NCI-H69 (cell line): ENCODE measurements at places on chromosomes 4 and X.

GRCh38 chrX:49308604-49309269 is 5.3 kb downstream of the GAGE10 start:
- DNase-seq = no peak

- DNase-seq = peak; percentile 24
These were observed 333 bp downstream of the BOD1L1 start for GRCh38 chr4:13627178-13627605.

GRCh38 chrX:146863566-146863965 is 49.0 kb upstream of the CXorf51A start:
- no peak for DNase-seq

- DNase-seq = peak; percentile 49
These were observed 483.6 kb downstream of the SH2D1A start for GRCh38 chrX:124829930-124830329.

DNA sequence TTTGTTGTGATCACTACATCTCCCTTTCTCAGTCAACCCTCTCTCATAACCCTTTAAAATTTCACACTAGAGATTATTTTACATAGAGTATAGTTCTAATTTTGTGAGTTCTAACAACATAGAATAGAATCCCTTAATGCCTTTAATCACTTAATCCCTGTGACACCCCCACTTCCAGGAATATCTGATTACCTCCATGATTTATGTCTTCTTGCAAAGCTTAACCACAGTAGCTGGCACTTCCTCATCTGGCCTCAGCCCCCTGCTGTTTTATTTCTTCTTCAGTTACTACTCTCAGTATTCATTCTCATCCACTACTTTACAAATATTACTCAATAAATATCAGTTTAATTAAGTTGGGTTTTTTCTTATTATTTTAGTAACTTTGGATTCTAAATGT is 340.9 kb downstream of the CENPC start:
- DNase-seq = peak; percentile 81

DNA sequence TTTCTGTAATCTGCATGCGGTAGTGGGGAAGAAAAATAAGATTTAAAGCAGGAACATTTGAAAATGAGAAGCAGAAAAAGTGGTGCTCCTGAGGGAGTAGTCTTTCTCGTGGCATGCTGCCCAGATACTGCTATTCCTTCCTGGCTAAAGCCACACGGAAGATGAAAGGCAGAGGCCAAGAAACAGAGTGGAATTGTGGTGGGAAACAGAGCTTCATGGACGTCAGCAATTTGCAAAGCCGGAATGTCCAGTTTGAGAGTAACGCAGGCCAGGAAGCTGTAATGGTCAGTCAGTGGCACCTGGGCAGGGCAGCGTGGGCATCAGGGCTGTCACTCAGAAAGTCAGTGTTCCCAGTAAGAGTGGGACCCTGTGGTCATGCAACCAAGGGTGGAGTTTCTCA is 63.7 kb upstream of the FMR1 start:
- DNase-seq = no peak

DNA sequence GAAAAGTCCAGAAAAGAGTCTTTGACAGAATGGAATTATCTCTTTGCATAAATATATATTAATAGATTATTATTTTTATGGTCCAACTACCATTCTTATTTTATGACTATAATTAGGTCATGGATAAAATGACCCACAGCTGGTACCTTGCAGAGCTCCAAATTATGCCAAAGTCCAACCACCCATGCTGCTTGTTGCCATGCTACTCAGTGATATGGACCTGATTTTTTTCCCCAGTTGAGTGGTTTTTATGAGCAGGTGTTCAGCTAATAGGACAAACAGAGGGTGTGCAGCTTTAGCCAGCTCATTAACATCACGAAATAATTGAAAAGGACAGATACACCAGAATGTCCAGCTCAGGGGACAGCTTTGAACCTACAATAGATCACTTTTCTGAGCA is 9.7 kb downstream of the HOPX start:
- DNase-seq = no peak

DNA sequence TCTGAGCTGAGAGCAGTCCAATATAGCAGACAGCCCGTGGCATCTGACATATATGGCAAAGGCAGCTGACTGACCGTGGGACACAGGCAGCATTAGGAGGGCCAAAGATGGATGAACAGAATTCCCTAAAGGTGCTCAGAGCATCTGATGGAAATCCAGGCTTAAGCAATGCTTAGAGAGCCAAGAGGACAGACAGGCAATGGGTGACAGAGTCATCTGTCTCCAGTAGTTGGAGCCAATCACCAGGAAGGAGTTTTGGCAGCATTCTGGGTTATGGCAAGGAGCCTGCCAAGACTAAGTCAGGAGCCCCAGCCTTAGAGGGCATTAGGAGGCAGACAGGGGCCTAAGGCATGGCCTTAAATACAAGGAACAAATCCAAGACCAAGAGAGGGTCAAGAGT is 153.3 kb upstream of the USP9X start:
- DNase-seq = no peak

DNA sequence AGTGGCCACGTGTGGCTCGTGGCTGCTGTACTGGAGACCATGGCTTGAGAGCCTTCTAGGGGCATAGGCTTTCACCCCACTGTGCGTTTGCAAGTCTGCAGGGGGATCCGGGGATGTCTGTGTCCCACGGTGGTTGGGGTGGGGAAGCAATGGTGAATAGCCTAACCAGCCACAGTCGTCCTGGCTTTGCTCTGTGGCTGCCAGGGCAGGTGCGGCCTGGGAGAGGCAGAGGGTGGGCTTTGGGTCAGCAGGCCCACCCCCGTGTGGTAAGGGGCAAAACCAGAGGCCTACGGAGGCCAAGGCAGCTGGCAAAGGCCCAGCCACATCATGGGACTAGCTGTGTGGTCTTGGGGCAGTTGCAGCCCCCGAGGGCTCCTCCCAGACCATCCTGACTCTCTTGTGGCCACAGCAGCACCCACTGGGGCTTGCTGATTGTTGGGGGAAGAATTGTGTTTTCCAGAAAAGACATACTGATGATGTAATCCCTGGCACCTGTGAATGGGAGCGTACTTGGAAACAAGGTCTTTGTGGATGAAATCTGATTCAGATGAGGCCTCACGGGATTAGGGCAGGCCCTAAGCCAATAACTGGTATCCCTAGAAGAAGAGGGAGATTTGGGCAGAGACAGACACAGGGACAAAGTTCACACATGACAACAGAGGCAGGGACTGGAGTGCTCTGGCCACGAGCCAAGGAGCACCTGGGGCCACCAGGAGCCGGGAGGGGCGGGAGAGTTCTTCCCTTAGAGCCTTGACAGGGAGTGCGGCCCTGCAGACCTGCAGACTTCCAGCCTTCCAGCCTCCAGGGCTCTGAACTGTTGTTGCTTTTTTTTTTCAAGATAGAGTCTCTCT is 2.9 kb downstream of the CPZ start:
- DNase-seq = peak; percentile 88

- peak; percentile 68 for DNase-seq
These were observed 1.1 kb downstream of the PLXNA3 start for GRCh38 chrX:154458954-154459778.

DNA sequence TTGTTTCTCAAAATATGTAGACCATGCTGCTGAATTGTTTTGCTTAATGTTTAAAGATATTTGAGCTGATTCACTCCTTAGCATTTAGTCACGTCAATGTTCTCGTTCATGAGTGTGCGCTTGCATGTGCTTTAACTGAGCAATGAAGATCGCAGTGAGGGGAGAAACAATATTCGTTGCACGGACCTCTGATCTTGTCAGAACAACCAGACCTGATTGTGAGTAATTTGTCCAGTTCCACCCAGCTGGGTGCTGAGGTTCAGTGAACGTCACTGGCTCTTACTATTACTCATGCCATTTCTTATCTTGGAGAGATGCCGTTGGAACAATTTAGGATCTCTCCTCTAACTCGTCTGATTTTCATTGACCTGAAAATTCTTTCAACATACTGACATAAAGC is 15.0 kb upstream of the PRKX start:
- no peak for DNase-seq

- DNase-seq = no peak
These were observed 354.1 kb downstream of the CHIC1 start for GRCh38 chrX:73916931-73917667.

GRCh38 chr4:173230062-173230461 is 61.5 kb downstream of the GALNT7 start:
- DNase-seq = no peak

GRCh38 chr4:101349801-101350064 is 2.4 kb upstream of the PPP3CA start:
- peak; percentile 34 for DNase-seq

DNA sequence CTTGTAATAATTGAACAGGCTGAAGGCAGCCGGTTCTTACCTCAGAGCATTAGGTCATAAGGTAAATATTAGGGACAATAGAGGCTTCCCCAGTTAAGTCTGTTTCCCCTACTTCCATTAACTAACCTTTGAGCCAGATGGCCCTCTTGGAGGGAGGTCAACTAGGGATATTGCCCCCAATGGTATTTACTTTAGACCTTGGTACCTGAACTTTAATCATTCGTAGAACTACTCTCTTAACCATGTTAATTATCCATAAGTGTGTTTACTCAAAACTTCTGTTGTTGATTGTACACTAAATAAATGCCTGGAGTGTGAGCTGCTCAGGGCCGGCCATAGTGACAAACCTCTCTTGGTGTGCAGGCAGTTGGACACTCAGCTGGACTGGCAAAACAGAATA is 1843.5 kb upstream of the AGA start:
- DNase-seq = peak; percentile 66

GRCh38 chr4:136103616-136104015 is 1428.7 kb downstream of the PCDH18 start:
- DNase-seq = no peak

DNA sequence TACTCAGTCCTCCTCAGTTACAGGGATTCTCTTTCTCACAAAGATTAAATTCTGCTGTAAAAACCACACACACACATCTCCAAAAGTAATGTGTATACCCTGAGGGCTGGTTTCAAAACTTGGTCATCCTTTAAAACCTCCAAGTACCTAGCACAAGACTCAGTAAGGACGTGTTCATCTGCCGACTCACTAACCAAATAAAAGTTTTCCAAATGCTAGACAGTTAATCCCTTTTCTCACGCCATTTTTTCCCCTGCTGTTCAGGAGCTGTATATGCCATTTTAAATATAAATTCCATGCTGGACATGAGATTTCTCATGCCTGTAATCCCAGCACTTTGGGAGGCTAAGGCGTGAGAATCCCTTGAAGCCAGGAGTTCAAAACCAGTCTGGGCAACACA is 3.9 kb upstream of the SAT1 start:
- DNase-seq = no peak

DNA sequence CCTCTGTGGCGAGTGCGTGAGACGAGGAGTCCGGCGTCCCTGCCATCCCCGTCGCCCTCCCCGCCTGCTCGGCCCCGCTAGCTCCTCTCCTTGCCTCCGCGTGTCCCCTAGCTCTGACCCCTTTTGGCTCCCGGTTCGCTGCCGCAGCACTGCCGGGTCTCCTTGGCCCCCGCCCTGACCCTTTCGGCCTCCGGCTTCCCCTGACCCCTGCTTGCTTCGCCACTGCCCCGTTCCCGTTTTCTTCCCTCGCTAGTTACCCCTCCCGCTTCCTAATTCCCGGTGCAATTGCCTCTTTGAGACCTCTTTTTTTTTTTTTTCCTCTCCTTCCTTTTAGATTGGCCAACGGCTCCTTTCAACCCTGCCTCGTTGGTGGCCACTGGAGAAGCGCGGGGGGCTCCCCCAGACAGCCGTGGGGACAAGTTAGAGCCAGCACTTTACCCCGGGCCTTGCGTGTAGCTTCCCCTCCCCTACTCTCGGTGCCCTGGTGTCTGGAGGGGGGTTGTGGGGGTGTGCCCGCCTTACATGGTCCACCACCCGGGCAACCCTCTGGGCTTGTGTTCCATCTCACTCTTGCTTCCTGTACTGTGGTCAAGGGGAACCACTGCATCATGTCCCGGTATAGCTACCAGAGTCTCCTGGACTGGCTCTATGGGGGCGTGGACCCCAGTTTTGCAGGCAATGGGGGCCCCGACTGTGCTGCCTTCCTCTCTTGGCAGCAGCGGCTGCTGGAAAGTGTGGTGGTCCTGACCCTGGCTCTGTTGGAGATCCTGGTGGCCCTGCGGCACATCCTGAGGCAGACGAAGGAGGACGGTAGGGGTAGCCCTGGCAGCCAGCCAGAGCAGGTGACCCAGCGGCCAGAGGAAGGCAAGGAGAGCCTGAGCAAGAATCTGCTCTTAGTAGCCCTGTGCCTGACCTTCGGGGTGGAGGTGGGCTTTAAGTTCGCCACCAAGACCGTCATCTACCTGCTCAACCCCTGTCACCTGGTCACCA is 548 bp downstream of the TMEM164 start:
- DNase-seq = peak; percentile 59

DNA sequence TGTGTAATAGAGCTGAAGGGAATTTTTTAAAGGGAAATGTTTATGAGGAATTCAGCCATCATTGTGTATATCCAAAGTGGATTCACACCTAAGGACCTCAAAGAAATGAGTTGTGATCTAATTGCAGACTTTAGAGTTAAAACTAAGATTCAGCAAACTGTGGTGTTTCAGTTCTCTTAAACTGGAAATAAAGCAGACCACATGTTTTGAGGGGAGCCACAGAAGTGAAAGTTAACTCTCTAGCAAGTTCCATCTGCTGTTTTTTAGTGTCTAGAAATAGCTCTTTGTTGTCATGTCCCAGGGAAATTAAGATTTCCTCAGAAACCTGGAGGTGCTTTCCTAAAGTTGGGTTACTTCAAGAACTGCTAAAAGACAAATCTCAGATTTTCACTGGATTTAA is 97.3 kb upstream of the DDX3X start:
- DNase-seq = no peak

DNA sequence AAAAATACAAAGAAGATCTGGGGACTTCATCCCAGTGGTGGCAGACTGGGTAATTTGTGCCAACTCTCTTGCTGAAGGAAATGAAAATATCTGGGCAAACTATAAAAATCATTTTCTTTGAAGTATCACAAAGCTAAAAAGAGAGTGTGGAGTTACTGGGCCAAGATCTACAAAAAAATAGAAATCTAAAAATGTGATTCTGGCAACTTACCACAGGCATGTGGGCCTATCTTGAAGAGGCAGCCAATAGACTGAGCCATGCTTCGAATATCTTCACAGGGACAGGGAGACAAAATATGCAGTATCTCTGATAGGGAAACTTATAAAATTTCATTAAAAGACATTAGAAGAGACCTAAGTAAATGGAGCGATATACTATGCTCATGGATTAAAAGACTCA is 168.8 kb downstream of the RCHY1 start:
- no peak for DNase-seq

- no peak for DNase-seq
These were observed 52.7 kb downstream of the ACOX3 start for GRCh38 chr4:8387615-8388527.

- peak; percentile 1 for DNase-seq
These were observed 12.2 kb upstream of the EDA start for GRCh38 chrX:69603566-69604194.

GRCh38 chr4:81460191-81460701 is 11.5 kb downstream of the RASGEF1B start:
- DNase-seq = peak; percentile 70

DNA sequence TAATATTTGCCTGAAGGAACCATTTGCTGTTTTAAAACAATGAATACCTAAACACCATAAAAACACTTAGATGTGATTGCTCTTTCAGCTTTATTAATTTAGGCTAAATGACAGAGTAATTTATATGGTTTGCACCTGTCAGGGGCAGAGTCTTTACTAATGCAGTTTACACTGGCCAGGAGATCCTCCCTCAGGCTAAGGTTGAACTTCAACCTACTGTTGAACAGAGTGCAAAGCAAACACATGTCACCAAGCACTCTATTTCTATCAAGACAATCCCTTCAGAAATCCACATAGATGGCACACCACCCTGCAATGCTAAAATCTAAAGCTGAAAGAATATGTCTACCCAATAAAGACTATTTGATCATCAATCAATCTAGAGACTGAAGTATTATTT is 147.3 kb downstream of the KLHL13 start:
- DNase-seq = peak; percentile 96
